Smooth muscle cell of bladder (primary cell): ENCODE measurements at places on chromosomes 11 and 22. TPM values are rescaled to one million over a fixed set of nuclear protein-coding genes. Genes with fewer than 3 reads are reported as not detected.

Gene RTN4RL2
- total RNA-seq: 0.09 TPM in 1 of 2 replicates, not detected in the other

Gene INS
- not detected in 2 replicates for total RNA-seq

Gene MAJIN
- not detected in 2 replicates for total RNA-seq

Gene CRYBB2
- not detected in 2 replicates for total RNA-seq

Gene RBMXL2
- not detected in 2 replicates for total RNA-seq

Gene FAM83F
- under 0.01 and 0.09 TPM in 2 replicates for total RNA-seq

Gene TMPRSS6
- total RNA-seq: not detected in 2 replicates

Gene PHOX2A
- total RNA-seq: not detected in 2 replicates

Gene SYT7
- total RNA-seq: 0.74 and 1.4 TPM in 2 replicates

Gene AIFM3
- total RNA-seq: 0.57 and 1.3 TPM in 2 replicates

Gene NAALAD2
- 0.14 and 0.28 TPM in 2 replicates for total RNA-seq

Gene DDX6
- 74.2 and 104 TPM in 2 replicates for total RNA-seq

Gene OR2D3
- not detected in 2 replicates for total RNA-seq

Gene CCDC73
- not detected in 2 replicates for total RNA-seq

Gene TRIM48
- not detected in 2 replicates for total RNA-seq

Gene GAS2L1
- total RNA-seq: 4.0 and 6.3 TPM in 2 replicates

Gene CSRP3
- not detected in 2 replicates for total RNA-seq

Gene KCNE3
- total RNA-seq: 5.5 and 18.1 TPM in 2 replicates

Gene WNT7B
- not detected in 2 replicates for total RNA-seq

Gene PANX2
- total RNA-seq: 0.85 and 1.0 TPM in 2 replicates

Gene B4GAT1
- 28.2 and 43.2 TPM in 2 replicates for total RNA-seq

Gene WBP2NL
- total RNA-seq: 0.28 and 0.46 TPM in 2 replicates

Gene KRTAP5-1
- not detected in 2 replicates for total RNA-seq

Gene SAA2
- 0.28 TPM in 1 of 2 replicates, not detected in the other for total RNA-seq

Gene INPP5J
- total RNA-seq: 0.09 and 0.14 TPM in 2 replicates

Gene CTSW
- not detected in 2 replicates for total RNA-seq

Gene ILK
- 144 and 175 TPM in 2 replicates for total RNA-seq

Gene MGAT3
- under 0.01 and 0.09 TPM in 2 replicates for total RNA-seq

Gene OR56A1
- not detected in 2 replicates for total RNA-seq

Gene RAB38
- 1.4 and 1.5 TPM in 2 replicates for total RNA-seq

Gene SLC6A5
- under 0.01 TPM in 1 of 2 replicates, not detected in the other for total RNA-seq

Gene SLN
- total RNA-seq: not detected in 2 replicates

Gene ALDH3B2
- total RNA-seq: not detected in 2 replicates

Gene BRMS1
- 49.1 and 54.2 TPM in 2 replicates for total RNA-seq

Gene SCN2B
- total RNA-seq: under 0.01 TPM in 1 of 2 replicates, not detected in the other

Gene GVQW3
- total RNA-seq: 0.57 and 1.5 TPM in 2 replicates

Gene PKP3
- 1.3 and 1.6 TPM in 2 replicates for total RNA-seq

Gene RNF26
- 2.8 and 4.3 TPM in 2 replicates for total RNA-seq

Gene OR4S1
- total RNA-seq: not detected in 2 replicates

Gene TTLL1
- 16.9 and 19.3 TPM in 2 replicates for total RNA-seq

Gene PHLDB1
- 48.4 and 108 TPM in 2 replicates for total RNA-seq

Gene OR4C3
- total RNA-seq: not detected in 2 replicates

Gene KCNK4
- not detected in 2 replicates for total RNA-seq

Gene C11orf87
- total RNA-seq: under 0.01 TPM in 1 of 2 replicates, not detected in the other
